ENCODE measurements at places on chromosomes 5 and 9.

GRCh38 chr5:125424402-125425141 is 678.1 kb upstream of the ZNF608 start:
- DNase-seq = no peak

- DNase-seq = no peak
Observed at GRCh38 chr5:95261437-95262175, 23.3 kb downstream of the MCTP1 start.

DNA sequence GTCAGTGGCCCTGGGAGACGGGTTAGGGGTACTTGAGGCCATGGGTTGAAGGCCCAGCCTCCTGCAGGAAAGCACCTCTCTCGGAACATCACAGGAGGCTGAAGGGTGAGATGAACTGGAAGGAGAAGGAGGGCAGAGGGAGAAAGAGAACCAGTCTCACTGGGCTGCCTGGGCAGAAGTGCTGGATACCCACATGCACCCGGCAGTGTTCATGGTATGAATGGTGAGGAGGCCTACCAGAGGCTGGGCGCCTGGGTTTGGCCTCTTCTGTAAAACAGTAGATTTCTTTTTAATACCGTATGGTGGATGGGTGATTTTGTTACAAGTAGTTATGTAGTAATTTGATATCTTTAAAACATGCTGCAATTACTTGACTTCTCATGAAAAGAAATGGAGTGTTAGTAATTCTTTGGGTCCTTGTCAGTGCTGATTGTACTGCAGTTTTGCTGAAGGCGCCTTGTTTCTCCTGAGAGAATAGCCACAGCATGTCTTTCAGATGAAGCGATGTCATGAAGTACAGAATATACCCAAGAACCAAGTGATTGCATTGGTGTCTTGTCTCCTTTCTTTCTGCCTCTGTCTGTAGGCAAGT is 258.6 kb downstream of the FANCC start:
- no peak for DNase-seq

DNA sequence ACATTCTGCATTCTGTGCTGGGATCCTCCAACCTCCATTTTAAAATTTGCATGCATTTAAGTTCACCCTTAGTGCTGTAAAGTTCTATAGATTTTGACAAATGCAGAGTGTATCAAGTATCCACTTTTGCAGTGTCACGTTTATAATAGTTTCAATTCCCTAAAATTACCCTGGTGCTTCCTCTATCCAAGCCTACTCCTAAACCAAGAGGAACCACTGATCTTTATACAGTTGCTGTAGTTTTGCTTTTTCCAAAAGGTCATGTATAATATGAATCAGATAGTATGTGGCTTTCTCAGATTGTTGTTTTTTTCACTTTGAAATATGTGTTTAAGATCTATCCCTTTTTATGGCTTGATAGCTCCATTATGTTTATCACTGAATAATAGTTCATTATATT is 468.4 kb upstream of the CDH6 start:
- DNase-seq = no peak

GRCh38 chr5:171595801-171596231 is 176.4 kb downstream of the FGF18 start:
- DNase-seq = no peak

DNA sequence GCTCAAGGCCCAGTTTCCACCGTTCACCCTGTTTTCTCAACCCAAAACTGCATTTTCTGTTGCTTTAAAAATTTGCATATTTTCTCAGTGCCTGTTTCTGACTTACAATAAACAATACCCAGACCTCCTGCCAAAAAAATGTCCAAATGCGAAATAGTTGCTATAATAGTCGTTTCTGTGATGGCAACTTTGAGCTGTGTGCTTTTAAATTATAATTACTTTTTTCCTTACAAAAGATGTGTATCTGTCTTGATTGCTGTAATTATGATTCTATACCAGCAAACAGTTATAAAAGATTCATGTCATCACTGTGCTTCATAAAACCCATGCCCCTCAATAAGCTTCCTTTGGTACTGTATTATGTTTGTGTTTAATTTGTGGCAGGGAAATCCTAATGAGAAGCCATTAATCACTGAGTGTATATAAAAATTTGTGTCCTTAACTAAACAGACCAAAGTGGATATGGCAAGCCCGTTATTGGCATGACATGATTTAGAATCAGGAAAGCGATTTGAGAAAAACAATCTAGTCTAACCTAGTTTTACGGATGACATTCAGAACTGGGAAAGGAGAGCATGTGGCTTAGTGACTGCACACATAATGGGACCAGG is 5.4 kb upstream of the SLC1A3 start:
- DNase-seq = no peak

DNA sequence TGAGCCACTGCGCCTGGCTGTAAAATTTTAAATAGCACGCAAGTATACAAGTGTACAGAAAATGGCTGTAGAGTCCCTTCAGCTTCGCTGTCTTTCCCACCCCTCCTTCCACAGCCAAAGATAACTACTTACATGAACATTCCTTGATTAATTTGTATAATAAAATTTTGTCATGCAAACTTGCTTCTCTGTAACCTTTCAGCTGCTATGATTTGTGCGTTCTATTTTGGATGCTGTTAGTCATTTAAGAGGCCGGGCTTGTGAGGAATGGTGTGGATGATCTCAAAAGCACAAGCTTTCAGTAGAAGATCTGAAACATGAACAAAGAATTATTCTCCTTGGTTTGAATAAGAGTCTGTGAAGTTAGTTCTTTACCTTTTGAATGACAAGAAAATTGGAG is 115.0 kb upstream of the TLE1 start:
- DNase-seq = no peak

GRCh38 chr9:135340143-135340655 is 139.4 kb upstream of the PPP1R26 start:
- DNase-seq = no peak

DNA sequence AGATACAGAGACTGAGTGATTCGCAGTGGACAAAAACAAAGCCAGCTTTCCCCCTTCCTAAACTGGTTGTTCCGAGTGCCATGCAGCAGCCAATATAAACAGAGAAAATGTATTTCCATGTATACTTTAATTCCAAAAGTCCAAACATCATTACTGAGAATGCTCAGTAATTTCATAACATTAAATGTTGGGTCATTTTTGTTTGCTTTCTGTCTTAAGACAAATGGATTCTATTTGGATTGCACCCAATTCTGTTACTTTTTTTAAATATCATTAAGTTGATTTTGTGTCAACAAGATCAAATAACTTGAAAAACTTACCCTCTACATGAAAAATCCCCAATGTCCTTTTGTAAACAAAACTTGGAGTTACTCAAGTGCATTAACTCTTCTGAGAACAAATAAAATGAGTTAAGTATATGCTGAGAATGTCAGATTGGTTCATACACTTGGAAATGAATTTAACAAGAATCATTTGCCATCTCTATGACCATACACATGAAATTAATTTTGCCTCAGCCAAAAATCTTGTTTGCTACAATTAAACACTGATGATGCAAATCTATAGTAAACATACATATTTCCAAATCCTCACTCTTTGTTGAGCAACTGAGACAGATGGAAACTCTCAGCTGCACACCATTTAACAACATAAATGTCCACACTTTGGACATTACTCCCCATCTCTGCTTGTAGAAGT is 19.4 kb downstream of the LURAP1L start:
- DNase-seq = no peak

GRCh38 chr9:4297786-4298254 is 2.0 kb downstream of the GLIS3 start:
- no peak for DNase-seq

DNA sequence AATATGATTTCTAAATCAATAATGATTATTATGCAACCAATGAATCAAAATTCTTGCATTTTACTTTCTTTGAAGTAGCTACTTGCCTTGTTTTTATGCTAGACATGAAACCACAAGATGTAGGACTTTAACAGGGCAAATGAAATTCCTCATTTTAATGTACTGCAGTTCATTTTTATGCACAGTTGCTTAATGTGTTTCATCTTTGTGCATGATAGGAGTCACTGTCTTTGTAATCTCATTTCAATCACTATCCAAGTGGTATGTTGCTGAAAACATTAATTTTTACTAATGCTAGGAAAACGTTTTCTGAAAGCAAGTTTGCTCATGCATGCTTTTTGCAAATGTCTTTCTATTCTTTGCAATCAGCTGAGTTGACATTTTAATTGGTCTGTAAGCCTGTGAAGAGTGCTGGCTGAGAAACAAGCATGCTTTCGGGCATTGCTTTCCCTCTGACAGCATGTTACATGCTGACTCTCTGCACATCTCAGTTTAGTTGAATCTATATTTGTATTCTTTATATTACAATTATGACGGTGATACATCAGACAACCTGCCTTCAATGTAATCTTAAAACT is 535.0 kb upstream of the CDH18 start:
- DNase-seq = no peak

- DNase-seq = no peak
Observed at GRCh38 chr9:115980976-115981375, 172.6 kb upstream of the PAPPA start.

DNA sequence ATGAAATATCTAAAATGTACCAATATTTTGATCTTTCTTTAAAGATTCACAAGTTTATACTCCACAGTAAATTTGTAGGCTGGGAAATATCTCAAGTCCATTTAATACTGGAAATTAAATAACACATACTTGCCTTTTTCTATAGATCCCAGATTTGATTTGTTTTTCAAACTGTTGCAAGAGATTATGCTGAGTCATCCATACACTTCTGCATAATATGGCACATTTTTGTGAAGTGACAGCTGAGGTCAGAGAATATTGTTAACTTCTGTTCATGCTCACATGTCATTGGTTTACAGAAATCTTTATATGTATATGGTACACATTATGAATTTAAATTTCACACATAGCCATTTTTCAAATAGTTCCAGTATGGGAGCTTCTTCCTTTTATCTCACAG is 1066.3 kb upstream of the NUDT12 start:
- no peak for DNase-seq

GRCh38 chr5:81855591-81855990 is 104.7 kb upstream of the SSBP2 start:
- DNase-seq = no peak

DNA sequence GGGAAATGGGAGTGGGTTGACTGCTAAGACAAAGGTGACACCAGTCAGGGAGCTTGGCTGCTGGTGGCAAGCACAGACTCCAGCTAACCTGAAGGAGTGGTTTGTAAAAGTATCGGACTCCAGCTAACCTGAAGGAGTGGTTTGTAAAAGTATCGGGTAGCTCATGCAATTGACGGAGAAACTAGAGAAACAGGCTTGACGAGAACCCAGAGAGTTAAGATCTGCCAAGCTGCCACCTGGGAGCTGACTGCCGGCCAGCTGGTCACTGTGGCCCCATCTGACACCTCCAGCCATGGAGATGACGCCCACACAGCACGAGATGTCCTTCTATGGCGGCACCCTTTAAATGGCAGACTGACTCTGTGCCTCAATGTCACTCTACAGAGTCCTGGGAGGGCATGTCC is 28.3 kb upstream of the CRB2 start:
- no peak for DNase-seq

GRCh38 chr9:116204252-116204882 is 50.8 kb downstream of the PAPPA start:
- no peak for DNase-seq

GRCh38 chr5:36683821-36684434 is 77.5 kb downstream of the SLC1A3 start:
- no peak for DNase-seq

DNA sequence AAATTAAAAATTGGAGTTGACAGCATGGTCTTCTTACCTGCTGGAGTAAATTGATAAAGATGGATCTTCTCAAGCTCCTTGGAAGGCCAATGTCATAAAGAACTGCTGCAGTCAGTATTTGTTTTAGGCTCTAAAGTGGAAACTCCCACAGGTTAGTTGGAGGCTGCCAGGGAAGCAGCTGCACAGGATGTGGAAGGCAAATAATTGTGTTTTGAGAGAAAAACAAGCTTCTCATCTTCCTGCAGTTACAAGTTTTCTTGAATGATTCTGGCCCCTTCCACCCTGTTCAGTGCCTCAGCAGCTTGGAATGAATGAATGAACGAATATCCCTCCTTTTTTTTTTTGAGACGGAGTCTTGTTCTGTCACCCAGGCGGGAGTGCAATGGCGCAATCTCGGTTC is 13.9 kb downstream of the MROH2B start:
- DNase-seq = no peak

- no peak for DNase-seq
Observed at GRCh38 chr5:95027775-95028174, 257.1 kb downstream of the MCTP1 start.
